NCI-H2171 treated with DMSO at 0.1 percent for 48 hours (cell line): ENCODE measurements at places on chromosomes 5 and 9.

DNA sequence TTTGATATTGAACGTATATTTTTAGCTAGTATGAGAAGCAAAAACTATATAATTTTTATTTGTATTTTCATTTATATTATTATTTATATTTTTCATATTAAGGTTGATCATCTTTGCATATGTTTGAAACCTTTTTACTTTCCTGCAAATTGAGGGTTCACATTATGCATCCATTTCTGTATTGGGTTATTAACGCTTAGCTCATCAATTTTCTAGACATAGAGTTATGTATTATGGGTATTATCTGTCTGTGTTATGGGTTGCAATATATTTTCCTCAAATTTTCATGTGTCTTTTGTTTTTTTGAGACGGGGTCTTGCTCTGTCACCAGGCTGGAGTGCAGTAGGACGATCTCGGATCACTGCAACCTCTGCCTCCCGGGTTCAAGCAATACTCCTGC lies 2377.0 kb upstream of the WWC1 start:
- no peak for DNase-seq

DNA sequence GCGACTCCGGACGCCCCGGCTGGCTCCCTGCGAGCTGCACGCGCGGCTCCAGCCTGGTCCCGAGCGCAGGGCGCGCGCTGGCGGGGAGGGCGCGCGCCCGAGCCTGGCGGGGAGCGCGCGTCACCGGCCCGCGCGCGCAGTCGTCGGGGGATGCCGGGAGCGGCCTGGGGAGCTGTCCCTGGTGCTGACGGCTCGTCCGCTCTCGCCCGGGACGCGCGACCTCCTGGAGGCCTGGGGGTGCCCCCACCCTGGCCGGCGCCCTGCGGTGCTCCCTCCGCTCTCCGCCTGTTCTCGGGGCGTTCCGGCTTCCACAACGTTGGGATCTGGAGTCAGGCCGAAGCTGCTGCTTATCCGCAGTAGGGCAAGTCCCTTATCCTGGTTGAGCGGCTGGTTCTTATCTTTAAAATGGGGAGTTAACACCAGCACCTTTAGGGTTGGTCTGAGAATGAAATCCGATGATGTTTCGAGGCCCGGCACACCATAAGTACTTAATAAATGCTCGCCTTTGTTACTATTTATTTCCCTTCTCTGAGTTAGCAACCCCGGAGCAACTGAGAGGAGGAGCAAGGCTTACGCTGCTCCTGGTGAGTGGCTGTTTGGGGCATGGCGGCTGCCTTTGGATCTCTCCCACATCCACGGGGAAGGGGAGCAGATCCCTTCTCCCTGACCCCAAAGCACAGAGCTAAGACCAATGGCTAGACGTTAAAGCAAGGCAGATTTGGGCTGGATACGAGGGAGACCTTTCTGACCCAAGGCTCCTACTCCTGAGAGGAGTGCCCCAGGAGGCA lies at the start of gene FAM163B:
Gene FAM163B, minus strand, starts transcription at position 79 of the 788 bp plus-strand sequence. CDS start 29,166 bp downstream, outside the sequence.
- DNase-seq, result no peak

DNA sequence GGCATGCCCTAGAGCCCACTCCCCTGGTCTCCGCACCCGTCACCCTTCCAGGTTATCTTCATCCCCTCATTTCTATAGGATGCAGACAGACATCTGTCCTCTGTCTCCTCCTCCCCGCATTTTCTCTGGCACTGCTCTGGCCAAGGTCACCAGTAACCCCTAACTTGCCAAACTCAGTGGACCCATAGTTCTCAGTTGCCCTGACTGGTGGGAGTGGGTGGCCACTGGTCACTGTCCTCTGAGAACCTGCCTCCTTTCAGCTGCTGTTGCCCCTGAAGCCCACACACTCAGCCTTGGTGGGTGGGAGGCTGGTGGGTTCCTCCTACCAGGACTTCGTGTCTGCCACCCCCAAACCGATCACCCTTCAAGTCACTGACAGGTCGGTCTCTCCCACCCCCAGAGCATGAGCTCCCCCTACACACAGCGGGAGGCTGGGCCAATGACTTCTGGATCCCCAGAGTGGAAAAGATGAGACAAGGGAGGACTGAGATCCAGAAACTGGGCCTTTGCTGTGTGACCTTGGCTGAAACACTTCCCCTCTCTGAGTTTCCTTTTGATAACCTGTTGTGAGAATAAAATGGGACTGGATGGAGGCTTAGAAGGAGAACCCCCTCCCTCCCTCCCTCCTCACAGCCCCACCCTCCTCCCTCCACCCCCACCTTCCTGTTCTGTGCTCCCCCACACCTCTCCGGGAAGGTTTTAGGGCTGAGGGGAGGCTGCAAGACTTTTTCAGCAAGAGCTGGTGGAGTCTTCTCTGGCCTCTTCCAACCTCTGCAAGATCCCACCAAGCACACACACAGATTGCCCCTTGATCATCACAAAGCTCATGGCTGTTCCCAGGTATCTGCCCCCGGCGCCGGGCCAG lies 2.4 kb upstream of the DBN1 start:
- no peak for DNase-seq

DNA sequence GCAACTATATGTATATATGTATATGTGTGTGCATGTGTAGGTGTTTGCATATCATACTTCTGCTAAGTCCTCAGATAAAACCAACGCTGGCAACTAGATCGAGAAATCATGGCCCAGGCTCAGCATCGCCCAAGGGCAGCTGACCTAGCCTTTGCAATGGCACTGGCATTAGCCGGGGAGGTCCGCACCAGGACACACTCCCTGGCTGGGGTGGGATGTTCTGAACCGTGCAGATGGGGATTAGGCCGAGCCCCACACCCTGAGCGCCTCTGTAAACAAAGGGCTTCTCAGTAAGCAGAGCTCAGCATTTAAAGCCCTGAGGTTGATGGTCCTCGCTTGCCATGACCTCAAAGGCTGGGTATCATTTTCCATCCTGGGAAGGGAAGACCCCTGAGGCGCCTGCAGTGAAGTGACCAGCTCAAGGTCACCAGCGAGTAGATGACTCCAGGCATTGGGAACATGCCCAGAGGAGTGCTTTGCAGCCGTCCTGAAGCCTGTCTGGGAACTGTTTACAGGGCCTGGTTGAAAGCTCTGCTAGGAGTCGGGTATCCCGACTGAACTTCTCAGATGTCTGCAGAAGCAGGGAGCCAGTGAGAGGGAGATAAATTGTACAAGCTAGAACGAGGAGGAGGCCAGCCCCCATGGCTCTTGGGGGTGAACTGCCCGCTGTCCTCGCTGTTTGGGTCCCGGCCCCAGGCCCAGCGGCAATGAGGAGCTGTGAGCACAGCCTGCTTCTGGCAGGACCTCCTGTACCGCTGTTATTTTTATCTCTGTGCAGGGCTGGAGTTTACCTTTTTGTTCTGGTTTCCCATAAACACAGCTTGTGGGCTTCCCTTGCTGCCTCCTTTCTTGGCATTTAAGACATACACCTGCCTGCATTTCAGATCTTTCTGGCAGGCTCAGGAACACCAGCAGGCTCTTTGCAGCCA lies 18.4 kb downstream of the GADD45G start:
- DNase-seq, result no peak

DNA sequence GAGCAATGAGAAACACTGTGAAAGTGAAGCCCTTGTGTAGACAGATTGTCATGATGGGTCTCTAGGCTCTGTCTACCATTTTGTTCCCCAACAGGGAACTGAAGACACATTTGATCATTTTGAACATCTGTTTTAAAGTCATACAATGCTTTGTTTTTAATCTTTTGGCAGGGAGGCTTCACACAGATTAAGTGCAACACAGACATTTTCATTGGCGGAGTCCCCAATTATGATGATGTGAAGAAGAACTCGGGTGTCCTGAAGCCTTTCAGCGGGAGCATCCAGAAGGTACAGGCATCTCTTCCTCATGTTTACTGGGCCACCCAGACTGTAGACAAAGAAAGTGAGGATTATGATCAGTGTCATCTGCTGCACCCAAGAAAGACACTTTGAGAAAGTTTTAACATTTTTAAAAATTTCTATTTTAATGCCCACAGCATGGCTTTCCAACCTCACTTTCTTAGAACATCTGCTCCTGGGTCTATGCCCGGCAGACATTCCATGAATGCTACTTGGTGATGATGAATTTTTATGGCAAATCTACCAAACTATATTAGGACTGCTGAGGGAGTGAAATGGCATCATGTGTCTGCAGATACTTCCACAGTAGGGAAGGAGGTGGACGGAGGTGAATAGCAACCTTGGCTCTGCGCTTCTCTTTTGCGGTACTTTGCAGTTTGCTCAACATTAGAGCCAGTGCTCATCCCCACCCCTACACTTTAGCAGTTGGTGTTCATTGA lies 121.3 kb downstream of the LIFR start:
- DNase-seq, result no peak

GRCh38 chr5:57184322-57184721 lies 10.5 kb downstream of the GPBP1 start:
- no peak for DNase-seq

GRCh38 chr5:6321078-6321477 lies 57.3 kb downstream of the MED10 start:
- peak; percentile 29 for DNase-seq

DNA sequence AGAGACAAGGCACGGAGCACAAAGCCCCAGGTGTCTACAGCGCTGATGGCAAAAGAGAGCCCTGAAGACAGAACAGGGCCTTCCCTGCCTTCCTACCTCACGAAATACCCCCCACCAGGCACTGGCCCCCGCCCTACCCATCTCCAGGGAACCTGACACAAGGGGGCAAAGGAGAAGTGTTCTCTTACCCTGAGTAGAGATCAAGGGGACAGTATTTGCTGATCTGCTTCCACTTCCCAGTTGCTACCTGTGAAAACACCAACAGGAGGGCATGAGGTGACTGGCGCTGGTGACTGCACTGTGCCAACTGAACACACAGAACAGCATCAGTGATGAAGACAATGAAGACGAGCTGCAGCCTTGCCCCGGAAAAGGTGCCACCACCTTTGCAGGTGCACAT lies 27.4 kb downstream of the IPPK start:
- DNase-seq, result no peak

- peak; percentile 55 for DNase-seq
These were observed 1.4 kb downstream of the NRARP start for GRCh38 chr9:137300567-137301080.

- DNase-seq, result no peak
These were observed 15.8 kb downstream of the MYO10 start for GRCh38 chr5:16920109-16920816.

DNA sequence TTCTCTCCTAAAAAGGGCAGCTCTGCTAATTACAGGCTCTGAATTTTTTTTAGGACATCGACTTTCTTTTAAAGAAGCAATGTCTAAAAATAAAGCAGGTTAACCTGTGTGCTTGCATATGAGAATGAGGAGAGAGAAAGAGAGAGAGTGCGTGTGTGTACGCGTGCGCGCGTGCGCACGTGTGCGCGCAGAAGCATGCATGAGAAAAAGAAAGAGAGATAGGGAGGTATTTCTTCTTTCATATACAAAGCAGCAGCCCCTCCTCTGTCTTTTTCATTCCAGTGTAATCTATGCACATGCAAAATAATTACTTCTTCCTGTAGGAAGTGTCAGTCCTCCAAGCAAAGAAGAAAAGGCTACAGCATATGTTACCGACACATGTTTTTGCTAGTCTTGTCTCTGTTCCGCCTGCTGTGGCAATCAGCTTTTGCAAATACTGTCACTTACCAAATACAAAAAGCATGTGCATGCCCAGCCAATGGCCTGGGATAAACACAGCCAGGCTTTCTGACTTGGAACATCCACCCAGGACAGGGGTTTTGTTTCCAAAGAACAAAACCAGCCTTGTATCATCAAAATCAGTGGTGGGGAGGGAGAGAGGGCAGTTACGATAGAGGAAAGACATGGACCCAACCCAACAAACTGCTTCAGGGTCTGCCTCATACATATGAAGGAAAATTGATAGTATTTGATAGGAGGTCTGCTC lies 252.3 kb upstream of the SLC24A2 start:
- DNase-seq, result peak; percentile 49

GRCh38 chr5:43301653-43302091 lies 11.5 kb downstream of the HMGCS1 start:
- no peak for DNase-seq
